Dorsolateral prefrontal cortex (tissue), 122 donors: ENCODE measurements at places on chromosomes 6 and 20.

DNA sequence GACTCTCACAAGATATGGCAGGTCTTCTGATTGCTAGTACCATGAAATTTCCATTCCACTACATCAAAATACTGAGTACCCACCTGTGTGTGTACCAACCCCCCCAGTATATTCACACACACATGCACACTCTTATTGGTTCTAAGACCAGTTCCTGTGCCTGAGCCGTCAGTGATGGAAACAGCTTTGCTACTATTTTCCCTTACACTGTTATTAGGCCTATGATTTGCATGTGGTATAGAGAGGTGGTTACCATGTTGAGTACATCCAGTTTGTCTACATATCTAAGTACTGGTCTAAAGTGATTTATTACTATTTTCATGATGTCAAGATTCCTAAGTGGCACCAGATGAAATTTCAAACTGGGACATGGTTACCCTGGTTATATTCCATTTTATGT, 459.9 kb downstream of the BCKDHB start:
- no peak for DNase-seq

GRCh38 chr6:128209771-128210170, 308.9 kb upstream of the THEMIS start:
- no peak for DNase-seq

GRCh38 chr6:43699564-43700186, 12.1 kb upstream of the MRPS18A start:
- DNase-seq, result no peak

GRCh38 chr6:169795196-169795595, 43.8 kb downstream of the ERMARD start:
- no peak for DNase-seq

- DNase-seq, result no peak
These were observed 440.0 kb upstream of the NOX3 start for GRCh38 chr6:155895641-155896040.

- DNase-seq, result no peak
These were observed 144.3 kb upstream of the SULF2 start for GRCh38 chr20:47929368-47930115.

GRCh38 chr20:52180180-52180840, 11.3 kb downstream of the ZFP64 start:
- DNase-seq, result no peak

GRCh38 chr6:43020847-43021246, 576 bp upstream of the RRP36 start:
- DNase-seq, result no peak

GRCh38 chr20:2693286-2694007, 867 bp downstream of the EBF4 start:
- peak; percentile 51 for DNase-seq

DNA sequence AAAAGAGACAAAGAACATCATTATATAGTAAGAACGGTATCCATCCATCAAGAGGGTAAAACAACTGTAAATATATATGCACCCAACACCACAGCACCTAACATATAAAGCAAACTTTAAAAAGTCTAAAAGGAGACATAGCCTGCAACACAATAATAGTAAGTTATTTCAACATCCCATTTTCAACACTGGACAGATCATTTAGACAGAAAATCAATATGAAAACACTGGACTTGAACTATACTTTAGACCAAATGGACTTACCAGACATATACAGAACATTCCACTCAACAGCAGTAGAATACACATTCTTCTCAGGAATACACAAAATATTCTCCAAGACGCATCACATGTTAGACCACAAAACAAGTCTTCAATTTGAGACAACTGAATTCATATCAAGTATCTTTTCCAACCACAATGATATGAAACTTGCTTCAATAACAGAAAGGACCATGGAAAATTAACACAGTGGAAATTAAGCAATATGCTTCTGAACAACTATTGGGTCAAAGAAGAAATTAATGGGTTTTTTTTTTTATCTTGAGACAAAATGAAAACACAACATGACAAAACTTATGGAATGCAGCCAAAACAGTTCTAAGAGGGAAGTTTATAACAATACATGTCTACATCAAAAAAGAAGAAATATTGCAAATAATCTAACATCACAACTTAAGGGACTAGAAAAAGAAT, 23.9 kb upstream of the ASF1A start:
- DNase-seq, result no peak

DNA sequence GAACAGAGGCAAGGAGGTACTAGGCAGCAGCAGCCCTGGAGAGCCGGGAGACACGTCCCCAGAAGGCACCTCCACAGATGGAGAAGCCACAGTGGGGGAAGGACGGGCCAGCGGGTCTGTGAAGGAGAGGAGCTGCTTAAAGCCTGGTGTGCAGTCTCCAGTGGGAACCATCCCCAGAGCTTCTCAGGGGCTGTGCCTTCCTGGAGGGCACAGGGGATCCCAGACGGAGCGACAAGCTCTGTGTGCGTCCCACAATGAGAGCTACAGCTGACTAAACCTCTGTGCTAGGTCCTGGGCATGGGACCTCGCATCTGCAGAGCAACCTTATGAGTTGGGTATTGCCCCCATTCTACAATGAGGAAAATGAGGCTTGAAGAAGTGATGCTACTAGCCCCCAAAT, 50.7 kb downstream of the EZR start:
- no peak for DNase-seq

- no peak for DNase-seq
These were observed 200.9 kb downstream of the NFATC2 start for GRCh38 chr20:51341581-51341980.

DNA sequence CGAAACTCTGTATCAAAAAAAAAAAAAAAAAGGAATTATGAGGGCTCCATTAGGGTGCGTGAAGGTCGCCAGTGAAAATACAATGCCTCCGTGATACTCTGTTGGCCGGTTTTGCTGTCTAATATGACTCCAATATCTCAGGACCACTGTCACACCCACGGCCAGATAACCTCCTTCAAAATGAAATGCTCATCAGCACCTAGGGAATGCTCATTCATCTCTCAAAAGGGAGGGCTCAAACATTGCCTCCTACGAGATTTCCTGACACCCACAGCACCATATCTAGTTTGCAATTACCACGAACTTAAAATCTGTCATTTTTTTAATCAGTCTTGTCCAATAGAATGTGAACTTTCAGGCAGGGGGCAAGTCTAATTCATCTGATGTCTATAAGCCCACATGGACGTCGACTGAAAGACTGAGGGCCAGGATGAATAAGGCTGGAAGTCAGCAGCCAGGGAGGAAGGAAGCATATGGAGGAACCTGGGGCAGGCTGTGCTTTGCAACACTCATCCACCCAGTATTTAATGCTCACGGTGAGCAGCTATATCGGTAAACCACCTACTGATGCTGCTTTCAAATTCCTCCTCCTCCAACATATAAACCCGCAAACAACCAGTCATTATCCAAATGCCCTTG, 42.8 kb downstream of the MAP3K5 start:
- no peak for DNase-seq

- DNase-seq, result no peak
These were observed 43.9 kb downstream of the PLCB4 start for GRCh38 chr20:9112541-9113515.

DNA sequence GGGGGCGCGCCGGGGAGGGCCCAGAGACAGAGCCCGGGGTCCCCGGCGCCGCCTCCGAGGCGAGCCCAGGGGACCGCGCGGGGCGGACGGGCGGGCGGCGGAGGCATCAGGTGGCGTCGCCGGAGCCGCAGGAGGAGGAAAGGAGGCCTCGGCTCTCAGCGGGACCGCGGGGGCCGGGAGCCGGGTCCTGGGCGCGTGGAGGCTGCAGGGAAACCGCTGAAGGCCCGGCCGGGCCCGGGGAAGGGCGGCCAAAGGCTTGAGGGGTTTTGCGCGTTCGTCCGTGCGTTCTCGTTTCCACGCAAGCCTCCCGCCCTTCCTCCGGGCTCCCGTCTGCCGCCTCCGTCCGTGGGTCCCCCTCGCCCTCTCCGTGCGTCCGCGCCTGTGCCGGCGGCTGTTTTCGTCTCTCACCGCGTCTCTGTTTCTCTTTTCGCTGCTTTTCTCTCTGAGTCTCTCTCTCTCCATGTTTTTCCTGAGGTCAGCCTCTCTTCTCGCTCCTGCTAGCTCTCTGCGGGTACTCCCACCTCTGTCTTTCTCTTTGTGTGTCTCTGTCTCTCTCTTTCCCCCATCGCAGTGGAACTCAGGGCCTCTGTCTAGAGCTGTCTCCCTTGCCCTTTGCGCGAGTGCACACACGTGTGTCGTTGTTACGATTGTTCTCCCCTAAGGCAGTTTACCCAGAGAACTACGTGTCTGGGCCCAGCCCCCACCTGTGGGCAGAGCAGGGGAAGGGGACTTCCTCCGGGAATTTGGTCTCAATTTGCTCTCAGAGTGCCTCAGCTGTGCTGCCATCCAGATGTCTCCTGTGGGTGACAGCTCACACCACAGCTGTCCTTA, 2.1 kb downstream of the IRF4 start:
- no peak for DNase-seq

GRCh38 chr6:70668499-70668812, 773 bp downstream of the SMAP1 start:
- DNase-seq, result no peak

DNA sequence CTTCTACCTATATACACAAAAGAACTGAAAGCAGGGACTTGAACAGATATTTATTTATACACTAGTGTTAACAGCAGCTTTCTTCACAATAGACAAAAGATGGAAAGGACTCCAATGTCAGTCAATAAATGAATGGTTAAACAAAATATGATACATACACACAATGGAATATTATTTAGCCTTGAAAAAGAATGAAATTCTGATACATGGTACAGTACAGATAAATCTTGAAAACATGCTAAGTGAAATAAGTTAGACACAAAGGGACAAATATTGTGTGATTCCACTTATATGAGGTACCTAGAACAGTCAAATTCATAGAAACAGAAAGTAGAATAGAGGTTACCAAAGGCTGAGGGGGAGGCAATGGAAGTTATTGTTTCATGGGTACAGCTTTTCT, 79.8 kb upstream of the ADTRP start:
- no peak for DNase-seq

DNA sequence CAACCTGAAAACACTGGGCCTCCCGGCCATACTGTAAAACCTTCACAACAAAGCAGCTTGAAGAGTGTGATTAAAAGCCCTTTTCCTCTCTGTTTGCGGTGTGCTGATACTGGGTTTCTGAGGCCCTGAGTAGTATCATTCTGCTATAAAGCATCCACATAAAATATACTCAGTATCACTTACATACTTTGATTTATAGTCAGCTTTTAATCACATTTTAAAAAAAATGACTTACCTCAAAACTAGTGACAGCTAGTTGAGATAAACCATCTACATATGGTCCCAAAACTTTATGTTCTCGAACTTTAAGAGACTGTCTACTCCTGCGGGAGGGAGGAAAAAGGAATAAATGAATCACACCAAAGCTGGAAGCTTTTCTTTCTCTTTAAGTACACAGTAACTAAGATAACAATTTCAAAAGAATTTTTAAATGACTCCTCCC, 135.7 kb downstream of the KIF13A start:
- no peak for DNase-seq

GRCh38 chr6:141261016-141261671, 871.6 kb upstream of the GJE1 start:
- DNase-seq, result no peak

- no peak for DNase-seq
These were observed 43.7 kb upstream of the TULP4 start for GRCh38 chr6:158268361-158269147.

DNA sequence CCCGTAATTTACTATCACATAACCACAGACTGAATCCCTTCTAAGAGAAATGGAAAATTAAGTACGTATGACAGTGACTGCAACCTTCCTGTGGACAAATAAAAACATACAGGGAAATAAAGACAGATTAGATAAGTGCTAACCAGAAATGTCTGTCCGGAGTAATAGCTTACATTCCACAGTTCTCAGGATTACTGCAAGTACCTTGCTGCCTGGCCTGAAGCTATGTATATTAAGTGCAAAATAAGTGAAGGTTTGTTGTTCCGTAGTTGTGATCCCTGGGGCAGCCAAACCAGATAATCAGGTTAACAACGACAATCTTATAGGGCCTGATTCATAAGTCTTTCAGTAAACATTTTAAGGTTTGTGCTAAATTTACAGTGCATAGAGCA, 2.8 kb downstream of the NEDD9 start:
- DNase-seq, result no peak

DNA sequence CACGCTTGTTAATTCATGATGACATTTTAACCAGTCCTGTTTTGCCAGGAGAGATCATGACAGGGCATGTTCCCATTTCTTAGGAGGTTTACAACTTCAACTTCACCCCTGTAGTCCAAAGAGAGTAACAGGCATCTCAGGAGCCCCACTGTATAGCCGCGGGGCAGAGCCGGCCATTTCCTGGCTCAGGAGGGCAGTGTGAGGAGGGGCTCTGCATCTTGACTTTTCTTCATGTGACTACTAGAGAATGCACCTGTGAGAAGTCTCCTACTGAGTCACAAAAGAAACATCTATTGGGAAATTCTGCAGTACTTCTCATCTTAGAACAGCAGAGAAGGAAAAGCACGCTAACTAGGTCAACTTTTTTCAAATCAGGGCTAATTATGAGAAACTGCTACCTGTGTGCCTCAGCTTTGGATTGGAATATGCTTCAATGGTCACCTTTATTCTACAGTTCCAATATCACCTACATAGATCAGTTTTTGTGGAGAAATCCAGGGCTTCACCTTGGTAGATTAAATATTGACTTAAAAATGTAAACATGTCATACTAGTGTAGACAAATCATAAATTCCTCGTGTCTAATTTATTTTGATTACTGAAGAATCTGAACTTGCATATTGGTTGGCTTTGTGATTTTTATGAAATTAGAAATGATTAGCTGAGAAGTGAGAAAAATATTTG, 28.6 kb upstream of the SIM1 start:
- no peak for DNase-seq

DNA sequence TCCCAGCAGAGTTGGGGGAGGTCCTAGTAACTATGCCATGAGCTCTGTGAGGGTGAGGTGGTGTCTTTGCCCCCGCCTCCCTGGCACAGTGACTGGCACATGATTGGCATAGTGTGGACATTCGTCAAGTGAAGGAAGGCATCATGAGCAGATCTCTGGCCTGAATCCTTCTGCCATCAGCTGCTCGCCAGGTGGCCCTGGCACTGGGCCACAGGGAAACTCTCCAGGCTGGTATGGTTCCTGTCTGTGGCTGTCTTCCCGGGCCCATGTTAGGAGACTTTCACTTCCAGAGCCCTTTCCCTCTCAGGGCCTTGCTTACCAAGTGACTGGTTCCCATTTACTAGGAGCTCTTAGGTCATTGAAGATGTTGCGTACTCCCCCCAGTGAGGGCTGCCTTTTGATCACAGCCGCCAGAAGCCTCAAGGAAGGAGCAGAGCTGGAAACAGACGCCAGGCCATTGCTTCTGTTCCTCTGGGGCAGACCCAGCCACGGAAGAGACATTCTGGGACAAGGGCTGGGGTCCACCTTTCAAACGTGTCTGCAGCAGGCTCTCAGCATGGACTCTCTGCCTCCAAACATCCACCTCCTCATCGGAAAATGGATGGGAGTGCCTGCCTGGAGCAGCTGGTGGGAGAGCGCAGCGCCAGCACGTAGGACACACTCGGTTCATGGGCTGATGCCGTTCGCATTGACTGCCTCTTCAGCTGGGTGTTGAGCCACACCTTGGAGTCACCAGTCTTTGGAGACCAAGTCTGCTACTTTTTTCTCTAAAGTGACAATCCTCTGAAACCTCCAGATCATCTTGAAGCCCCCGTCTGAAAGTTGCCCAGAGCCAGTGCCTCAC, 67.2 kb downstream of the PTPN1 start:
- DNase-seq, result no peak

GRCh38 chr6:140360651-140361050, 986.2 kb upstream of the CITED2 start:
- DNase-seq, result no peak

- no peak for DNase-seq
These were observed 317.7 kb downstream of the SOX4 start for GRCh38 chr6:21911208-21911607.

GRCh38 chr20:31803552-31804291, 15.4 kb upstream of the MYLK2 start:
- DNase-seq, result no peak

GRCh38 chr6:151137542-151137941, 102.2 kb upstream of the AKAP12 start:
- no peak for DNase-seq
